CD8-positive, alpha-beta memory T cell (primary cell): ENCODE measurements at places on chromosomes 2 and 18. TPM values are rescaled to one million over a fixed set of nuclear protein-coding genes. Genes with fewer than 3 reads are reported as not detected.

The ABCA12 gene
- total RNA-seq, result not detected

The SCN2A gene
- not detected for total RNA-seq

The C2orf78 gene
- not detected for total RNA-seq

The CYP27C1 gene
- total RNA-seq, result not detected

The GALNT3 gene
- 3.2 TPM for total RNA-seq

The IL1F10 gene
- not detected for total RNA-seq

The CD207 gene
- not detected for total RNA-seq

The FAM210A gene
- 38.8 TPM for total RNA-seq

The GNLY gene
- 9.0 TPM for total RNA-seq

The TACR1 gene
- total RNA-seq, result not detected

The ZBTB7C gene
- not detected for total RNA-seq

DNA sequence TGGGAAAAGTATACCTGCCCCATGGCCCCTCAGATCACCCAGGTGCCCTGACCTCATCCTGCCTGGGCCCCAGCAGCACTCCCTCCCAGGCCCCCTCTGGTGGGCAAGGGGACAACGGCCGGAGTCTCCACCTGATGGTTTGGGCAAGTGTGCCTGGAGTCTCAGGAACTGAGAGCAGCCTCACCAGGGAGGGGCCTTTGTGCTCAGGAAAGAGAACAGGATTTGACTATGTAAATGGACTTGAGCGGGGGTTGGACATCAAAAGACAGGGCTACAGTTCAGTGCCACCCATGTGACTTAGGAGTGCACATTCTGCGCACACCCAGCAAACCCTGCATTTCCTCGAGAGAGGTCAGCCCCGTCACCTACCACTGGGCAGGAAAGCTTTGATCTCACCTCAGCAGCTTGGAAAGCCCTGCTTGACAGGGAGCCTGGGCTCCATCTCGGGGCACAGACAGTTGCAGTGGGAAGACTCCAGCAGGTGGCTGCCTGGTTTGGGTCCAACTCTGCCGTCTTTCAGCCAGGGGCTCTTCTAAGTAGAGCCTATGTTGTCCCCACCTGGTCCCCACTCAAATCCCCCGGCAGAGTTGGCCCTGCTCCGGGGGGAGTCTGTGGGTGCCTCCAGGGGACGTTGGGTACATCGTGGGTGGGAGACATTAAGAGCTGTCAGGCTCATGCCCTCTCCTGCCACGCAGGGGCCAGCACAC, 3.3 kb downstream of the INPP5D start:
- H3K4me1 ChIP-seq, result peaks cover 67% of the 10 kb centered on the region
- DNase-seq, result peak; percentile 25
- H3K27ac ChIP-seq, result no peak overlapping the region
- H3K4me3 ChIP-seq, result peak overlapping the region; percentile 100
- no peaks in the 10 kb centered on the region for H3K27me3 ChIP-seq
- peaks cover 19% of the 10 kb centered on the region for H3K36me3 ChIP-seq

- no peaks in the 10 kb centered on the region for H3K36me3 ChIP-seq
- no peak for DNase-seq
- H3K4me3 ChIP-seq, result no peak overlapping the region
- no peak overlapping the region for H3K27ac ChIP-seq
Observed at GRCh38 chr2:137202318-137202717, 437.0 kb downstream of the THSD7B start.

- DNase-seq, result no peak
- H3K4me1 ChIP-seq, result no peaks in the 10 kb centered on the region
- no peaks in the 10 kb centered on the region for H3K36me3 ChIP-seq
Observed at GRCh38 chr18:12317664-12318333, 9.8 kb downstream of the TUBB6 start.

DNA sequence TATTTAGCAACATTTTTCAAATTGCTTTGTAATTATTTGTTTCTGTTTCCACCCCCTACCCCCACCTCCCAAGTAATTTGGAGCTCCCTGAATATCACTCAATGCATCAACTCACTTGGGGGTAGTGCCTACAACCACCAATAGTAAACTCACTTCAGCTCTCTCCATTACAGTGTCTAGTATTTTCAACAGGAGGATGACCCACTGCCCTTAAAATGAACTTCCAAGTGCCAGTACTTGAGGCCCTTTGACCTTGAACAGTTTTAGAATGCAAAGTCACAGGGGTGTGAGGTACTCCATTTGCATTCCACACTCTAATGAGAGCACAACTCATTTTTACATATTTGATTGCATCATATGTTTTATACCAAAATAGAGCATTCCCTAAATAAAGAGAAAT, 523.0 kb downstream of the ERBB4 start:
- no peaks in the 10 kb centered on the region for H3K36me3 ChIP-seq
- H3K27ac ChIP-seq, result no peak overlapping the region
- no peaks in the 10 kb centered on the region for H3K4me1 ChIP-seq
- H3K27me3 ChIP-seq, result no peaks in the 10 kb centered on the region
- H3K4me3 ChIP-seq, result no peak overlapping the region
- no peak for DNase-seq

DNA sequence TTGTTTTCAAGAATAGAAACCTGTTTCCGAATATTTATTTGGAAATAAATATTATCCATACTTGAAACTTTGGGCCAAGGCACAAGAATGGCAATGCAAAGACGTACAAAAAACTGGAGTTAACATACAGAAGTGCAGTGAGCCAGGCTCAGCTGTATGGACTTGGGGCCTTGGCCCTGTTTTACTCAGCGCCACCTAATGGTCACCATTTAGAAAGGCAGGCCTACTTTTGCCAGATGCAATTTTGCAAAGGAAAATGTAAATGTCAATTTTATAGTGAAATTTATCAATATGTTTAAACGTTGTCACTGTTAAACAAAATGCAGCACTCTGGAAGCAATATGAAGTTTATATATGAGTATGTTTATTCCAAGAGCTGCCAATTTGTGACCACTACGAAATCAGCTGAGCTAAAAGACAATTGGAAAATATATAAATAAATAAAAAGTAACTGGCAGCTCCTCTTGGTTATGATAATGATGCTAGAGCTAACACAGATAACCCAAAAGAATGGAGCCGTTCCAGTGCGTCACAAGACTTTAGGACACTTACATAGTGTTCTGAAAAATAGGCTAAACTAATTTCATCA, 155.0 kb downstream of the ARHGAP15 start:
- H3K27me3 ChIP-seq, result no peaks in the 10 kb centered on the region
- H3K4me1 ChIP-seq, result peaks cover 8% of the 10 kb centered on the region
- no peaks in the 10 kb centered on the region for H3K36me3 ChIP-seq

- no peaks in the 10 kb centered on the region for H3K4me1 ChIP-seq
- no peak overlapping the region for H3K27ac ChIP-seq
- DNase-seq, result no peak
- H3K4me3 ChIP-seq, result no peak overlapping the region
- H3K27me3 ChIP-seq, result no peaks in the 10 kb centered on the region
- H3K36me3 ChIP-seq, result no peaks in the 10 kb centered on the region
Observed at GRCh38 chr2:191959209-191959608, 112.3 kb upstream of the CAVIN2 start.

DNA sequence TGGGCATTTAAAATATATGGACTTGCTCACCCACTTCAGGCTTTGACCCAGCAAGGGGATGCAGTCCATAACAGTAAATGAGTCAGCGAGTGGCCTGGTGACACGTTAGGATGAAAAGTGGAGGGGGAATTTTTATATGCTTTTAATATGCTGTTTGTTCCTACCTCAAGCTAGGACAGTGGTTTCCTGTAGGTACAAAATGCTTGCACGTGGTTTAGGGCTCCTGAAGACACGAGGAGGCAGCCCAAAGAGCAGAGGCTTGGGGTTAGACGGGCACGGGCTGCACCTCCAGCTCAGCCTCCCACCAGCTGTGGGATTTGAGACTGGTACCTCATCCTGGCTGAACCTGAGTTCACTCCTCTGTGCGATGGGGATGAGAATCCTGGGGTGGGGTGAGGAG, 306.2 kb upstream of the CXCR4 start:
- peak overlapping the region; percentile 55 for H3K4me3 ChIP-seq
- peaks cover 11% of the 10 kb centered on the region for H3K4me1 ChIP-seq
- H3K27ac ChIP-seq, result no peak overlapping the region
- H3K36me3 ChIP-seq, result no peaks in the 10 kb centered on the region
- peaks cover 3% of the 10 kb centered on the region for H3K27me3 ChIP-seq
- DNase-seq, result peak; percentile 6

- H3K4me1 ChIP-seq, result no peaks in the 10 kb centered on the region
- H3K27ac ChIP-seq, result no peak overlapping the region
- no peaks in the 10 kb centered on the region for H3K27me3 ChIP-seq
- no peaks in the 10 kb centered on the region for H3K36me3 ChIP-seq
Observed at GRCh38 chr2:198874472-198874858, 583.3 kb downstream of the SATB2 start.

- DNase-seq, result no peak
Observed at GRCh38 chr2:177828557-177828956, 244.0 kb downstream of the PDE11A start.

- no peak overlapping the region for H3K4me3 ChIP-seq
- no peak for DNase-seq
- no peaks in the 10 kb centered on the region for H3K36me3 ChIP-seq
- H3K27me3 ChIP-seq, result no peaks in the 10 kb centered on the region
Observed at GRCh38 chr18:10374636-10375293, 79.7 kb upstream of the APCDD1 start.

DNA sequence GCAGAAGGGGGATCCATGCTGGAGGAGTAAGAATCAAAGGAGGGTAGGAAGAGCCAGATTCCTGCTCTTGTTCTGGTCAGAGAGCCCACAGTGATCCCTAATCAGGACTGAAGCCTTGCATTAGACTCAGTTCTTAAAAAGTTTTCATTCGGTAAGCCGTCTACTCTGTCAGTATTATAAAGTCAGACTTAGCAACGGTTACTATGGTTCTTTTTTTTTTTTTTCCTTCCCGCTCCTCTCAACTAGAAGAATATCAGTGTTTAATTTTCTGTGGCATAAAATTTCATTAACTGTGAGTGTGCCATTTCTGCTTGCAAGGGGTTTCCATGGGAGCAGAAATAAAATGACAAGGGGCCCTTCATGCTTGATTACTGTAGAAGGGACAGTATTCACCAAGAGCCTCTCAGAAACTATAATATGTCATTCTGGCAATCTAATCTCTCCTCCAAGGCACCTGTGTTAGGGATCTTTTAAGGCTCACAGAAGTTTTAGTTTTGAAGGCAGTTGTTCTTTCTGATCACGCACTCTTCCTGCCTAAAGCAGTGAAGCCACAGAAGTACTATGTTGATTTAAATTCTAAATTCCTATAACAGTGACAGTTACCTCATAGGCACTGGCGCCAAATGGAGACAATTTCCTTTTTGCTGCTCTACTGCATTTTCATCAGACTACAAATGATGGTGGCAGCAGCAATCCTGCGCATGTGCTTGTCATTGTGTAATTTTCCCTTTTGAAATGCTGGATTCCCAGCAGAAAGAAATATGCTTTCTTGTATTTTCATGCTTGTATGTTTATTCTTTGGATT, 57.0 kb downstream of the OSBPL6 start:
- no peaks in the 10 kb centered on the region for H3K36me3 ChIP-seq
- no peak overlapping the region for H3K27ac ChIP-seq
- no peak overlapping the region for H3K4me3 ChIP-seq
- no peaks in the 10 kb centered on the region for H3K27me3 ChIP-seq

GRCh38 chr2:142868229-142868762, 9.2 kb upstream of the KYNU start:
- no peak overlapping the region for H3K27ac ChIP-seq
- H3K27me3 ChIP-seq, result no peaks in the 10 kb centered on the region
- H3K4me3 ChIP-seq, result no peak overlapping the region

- no peaks in the 10 kb centered on the region for H3K36me3 ChIP-seq
- DNase-seq, result no peak
- no peaks in the 10 kb centered on the region for H3K27me3 ChIP-seq
- no peak overlapping the region for H3K27ac ChIP-seq
Observed at GRCh38 chr2:101921319-101921952, 70.3 kb upstream of the IL1R2 start.

DNA sequence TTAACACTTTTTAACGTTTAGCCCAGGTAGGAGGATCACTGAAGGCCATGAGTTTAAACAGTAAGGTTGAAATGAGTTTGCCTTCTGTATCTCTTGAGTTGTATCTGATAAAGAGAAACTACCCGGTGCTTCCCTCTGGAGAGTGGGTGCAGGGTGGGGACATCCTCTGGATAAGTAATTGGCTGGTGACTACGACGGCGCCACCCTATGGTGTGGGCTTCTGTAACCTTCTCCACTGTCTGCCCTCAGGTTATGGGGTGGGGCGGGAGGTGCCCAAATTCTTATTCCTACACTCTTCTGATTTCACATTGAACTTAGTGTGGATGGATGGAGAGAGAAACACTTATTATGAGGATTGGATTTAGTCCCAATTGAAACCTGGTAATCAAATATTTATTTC, 68.8 kb downstream of the LDLRAD4 start:
- no peaks in the 10 kb centered on the region for H3K27me3 ChIP-seq
- no peaks in the 10 kb centered on the region for H3K36me3 ChIP-seq
- peaks cover 18% of the 10 kb centered on the region for H3K4me1 ChIP-seq
- DNase-seq, result no peak

- H3K27ac ChIP-seq, result no peak overlapping the region
- no peaks in the 10 kb centered on the region for H3K4me1 ChIP-seq
- H3K36me3 ChIP-seq, result no peaks in the 10 kb centered on the region
Observed at GRCh38 chr2:3480352-3481010, 38.9 kb downstream of the ADI1 start.

GRCh38 chr2:174339561-174340399, 5.0 kb downstream of the SP9 start:
- H3K4me1 ChIP-seq, result peaks cover 57% of the 10 kb centered on the region
- no peak overlapping the region for H3K27ac ChIP-seq
- H3K4me3 ChIP-seq, result no peak overlapping the region
- H3K27me3 ChIP-seq, result peaks cover 89% of the 10 kb centered on the region
- DNase-seq, result no peak
- H3K36me3 ChIP-seq, result no peaks in the 10 kb centered on the region

- no peaks in the 10 kb centered on the region for H3K27me3 ChIP-seq
- no peak overlapping the region for H3K4me3 ChIP-seq
- H3K27ac ChIP-seq, result no peak overlapping the region
- no peaks in the 10 kb centered on the region for H3K4me1 ChIP-seq
- DNase-seq, result no peak
Observed at GRCh38 chr2:9311488-9311887, 104.9 kb downstream of the ASAP2 start.

- no peaks in the 10 kb centered on the region for H3K36me3 ChIP-seq
- no peak overlapping the region for H3K27ac ChIP-seq
- no peaks in the 10 kb centered on the region for H3K27me3 ChIP-seq
- DNase-seq, result no peak
- H3K4me3 ChIP-seq, result no peak overlapping the region
Observed at GRCh38 chr2:138948070-138948539, 167.9 kb upstream of the NXPH2 start.

- no peak overlapping the region for H3K27ac ChIP-seq
- H3K27me3 ChIP-seq, result no peaks in the 10 kb centered on the region
- no peak for DNase-seq
Observed at GRCh38 chr2:42328148-42328833, 32.7 kb downstream of the COX7A2L start.

- no peak overlapping the region for H3K27ac ChIP-seq
- no peak overlapping the region for H3K4me3 ChIP-seq
- no peaks in the 10 kb centered on the region for H3K4me1 ChIP-seq
- DNase-seq, result no peak
- H3K27me3 ChIP-seq, result no peaks in the 10 kb centered on the region
Observed at GRCh38 chr2:210539578-210540416, 16.6 kb upstream of the CPS1 start.

- H3K36me3 ChIP-seq, result no peaks in the 10 kb centered on the region
- no peak for DNase-seq
- peak overlapping the region; percentile 38 for H3K4me3 ChIP-seq
- peaks cover 4% of the 10 kb centered on the region for H3K4me1 ChIP-seq
Observed at GRCh38 chr2:46187112-46187618, 110.0 kb upstream of the EPAS1 start.

- H3K4me3 ChIP-seq, result no peak overlapping the region
- H3K4me1 ChIP-seq, result no peaks in the 10 kb centered on the region
- H3K27me3 ChIP-seq, result no peaks in the 10 kb centered on the region
- no peak overlapping the region for H3K27ac ChIP-seq
- H3K36me3 ChIP-seq, result no peaks in the 10 kb centered on the region
Observed at GRCh38 chr2:59996855-59997254, 556.6 kb downstream of the BCL11A start.
